ENCODE measurements at places on chromosomes 3 and 15.

DNA sequence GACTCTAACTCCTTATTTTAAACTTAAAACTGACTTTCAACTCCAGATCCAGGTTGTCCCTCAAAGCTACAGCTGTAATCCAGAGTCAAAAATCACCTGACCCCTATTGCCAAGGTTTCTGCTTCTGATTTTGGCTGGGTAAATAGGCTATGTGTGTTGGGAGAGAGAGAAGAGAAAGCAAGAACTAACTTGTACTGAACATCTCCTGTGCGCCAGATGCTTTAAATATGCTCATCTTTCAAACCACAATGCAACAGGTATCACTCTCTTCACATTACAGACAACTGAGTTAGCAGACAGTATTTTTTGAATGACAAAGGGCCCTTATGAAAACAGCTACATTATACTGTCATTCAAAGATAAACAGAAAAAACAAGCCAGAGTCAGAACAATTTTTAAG, 7.0 kb downstream of the WWTR1 start:
- DNase-seq, result no peak

GRCh38 chr3:123997543-123997942, 5.6 kb upstream of the ROPN1 start:
- DNase-seq, result no peak

DNA sequence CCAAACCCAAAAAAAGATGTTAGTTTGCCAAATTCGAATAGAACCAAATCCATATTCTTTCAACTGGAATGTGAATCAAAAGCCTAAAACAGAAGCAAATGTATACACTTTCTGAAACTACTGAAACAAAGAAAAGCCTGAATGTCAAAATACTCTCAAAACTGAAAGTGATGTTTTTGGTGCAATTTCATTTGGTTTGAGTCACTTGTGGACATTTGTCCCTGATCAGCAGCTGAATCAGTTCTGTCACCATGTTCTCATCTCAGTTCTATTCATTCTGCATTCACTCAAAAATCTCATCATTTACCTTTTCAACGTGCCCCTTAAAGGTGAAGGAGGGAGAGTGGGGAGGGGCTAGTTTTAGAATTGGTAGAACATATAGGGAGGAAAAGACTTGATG, 266.8 kb downstream of the ABHD5 start:
- no peak for DNase-seq

- no peak for DNase-seq
Observed at GRCh38 chr3:123410149-123410515, 38.8 kb downstream of the ADCY5 start.

GRCh38 chr3:185470323-185470722, 28.5 kb downstream of the TMEM41A start:
- DNase-seq, result no peak

GRCh38 chr3:52172262-52172757, 18.1 kb upstream of the POC1A start:
- no peak for DNase-seq

GRCh38 chr15:91408476-91409076, 308.5 kb downstream of the SV2B start:
- no peak for DNase-seq

DNA sequence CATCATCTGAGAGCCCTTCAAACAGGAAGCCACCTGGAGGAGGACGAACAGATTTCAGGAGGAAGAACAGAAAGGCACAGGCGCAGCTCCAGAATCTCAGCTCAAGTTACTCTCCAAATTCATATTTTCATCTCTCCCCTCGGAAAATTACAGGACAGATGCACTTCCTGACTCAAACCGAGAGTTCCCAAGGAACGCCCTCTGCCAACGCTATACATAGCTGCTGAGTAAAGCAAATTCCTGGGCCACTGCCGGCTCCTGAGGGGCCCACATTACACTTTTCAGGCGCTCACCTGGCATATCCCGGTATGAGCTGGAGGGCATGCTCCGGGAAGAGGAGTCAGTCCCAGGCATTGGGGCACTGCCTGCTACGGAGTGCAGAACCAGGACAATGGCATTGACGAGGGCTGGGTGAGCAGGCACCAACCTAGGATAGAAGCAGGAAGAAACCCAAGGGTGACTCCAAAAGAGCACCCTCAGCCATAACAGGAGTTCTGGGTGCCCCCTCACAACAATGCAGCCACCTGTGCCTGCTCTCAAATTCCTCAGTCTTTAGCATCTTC, 11.2 kb downstream of the UBL7 start:
- DNase-seq, result no peak

DNA sequence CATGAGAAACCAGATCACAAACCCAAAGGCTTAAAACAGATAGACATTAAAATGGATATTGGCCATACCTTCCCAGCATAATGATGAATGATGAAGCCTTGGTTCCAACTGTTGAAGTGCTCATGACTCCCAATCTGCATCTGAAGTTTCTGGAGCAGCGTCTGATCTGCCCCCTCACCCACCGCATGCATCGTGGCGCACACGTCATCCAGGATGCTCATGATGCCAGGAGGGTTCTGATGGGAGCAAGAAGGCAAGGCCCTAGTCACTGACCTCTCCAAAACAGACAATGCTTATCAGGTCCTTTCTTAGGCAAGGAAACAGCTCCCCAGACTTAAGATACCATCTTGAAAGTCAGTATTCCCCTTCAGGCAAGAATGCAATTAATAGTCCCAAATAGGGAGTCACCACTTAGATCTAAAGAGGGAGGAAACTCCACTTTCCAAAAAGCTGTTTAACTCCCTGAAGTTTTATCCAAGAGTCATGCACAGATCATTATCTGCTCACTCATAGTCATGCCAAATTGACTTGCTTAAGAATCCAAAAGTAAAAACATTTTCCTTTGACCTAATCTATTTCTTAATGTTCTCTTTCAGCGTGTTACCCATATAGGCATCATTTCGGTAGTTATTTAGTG, 2.1 kb downstream of the LDHAL6B start:
- no peak for DNase-seq

DNA sequence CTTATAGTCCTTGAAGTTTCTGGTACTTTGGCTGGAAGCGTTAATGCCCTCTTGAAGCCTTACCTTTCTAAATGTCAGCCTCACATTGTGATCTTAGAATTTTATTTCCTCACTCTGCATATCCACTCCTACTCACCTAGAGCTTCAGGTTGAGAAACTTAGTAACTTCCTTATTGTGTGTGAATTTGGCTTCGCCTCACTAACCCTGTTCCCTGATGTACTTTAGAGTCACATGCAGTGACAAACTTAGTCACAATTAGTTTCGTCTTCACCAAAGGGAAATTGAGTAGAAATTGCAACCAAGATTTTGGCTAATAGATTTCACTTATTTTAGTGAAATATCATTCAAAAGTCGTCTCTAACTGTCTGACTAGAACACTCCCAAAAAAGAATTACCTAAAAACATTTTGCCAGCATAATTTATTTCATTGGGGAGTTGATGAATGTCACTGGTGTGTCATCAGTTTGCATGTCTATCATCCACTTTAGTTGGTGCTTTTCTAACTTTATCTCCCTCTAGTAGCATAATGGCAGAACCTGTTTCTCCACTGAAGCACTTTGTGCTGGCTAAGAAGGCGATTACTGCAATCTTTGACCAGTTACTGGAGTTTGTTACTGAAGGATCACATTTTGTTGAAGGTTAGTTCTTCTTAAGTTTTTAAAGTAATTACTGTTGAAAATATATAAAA, 960 bp downstream of the MFN1 start:
- DNase-seq, result peak; percentile 69

DNA sequence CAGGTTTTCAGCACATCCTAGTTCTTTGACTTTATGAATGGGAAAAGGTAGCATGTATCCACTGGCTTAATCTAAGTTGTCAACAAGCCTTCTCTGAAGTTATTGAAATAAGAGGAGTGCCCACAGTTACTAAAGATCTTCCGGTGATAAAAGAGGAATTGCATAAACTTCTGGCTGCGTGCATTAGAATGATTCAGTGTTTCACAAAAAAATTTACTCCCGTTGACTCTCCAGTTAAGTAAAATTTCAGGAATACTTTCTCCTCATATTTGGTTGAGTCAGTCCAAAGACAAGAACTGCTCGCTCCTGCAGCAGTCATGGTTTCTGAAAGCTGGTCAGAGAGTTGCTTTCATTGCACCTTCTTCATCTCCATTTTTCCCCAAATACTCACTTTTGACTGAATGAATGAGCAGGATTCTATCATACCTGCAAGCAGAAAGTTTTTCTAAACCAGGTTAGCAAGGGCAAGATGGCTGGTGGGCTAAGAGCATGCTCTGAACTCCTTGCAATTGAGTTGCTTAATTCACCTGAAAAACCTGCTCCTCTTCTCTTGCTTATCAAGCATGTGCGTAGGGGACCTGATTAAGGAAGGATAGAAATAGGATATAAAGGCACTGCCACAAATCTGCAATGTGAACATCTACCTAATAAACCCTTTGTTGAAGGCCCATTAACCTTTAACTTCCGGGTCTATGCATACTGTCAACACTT, 64.2 kb upstream of the TIMP4 start:
- peak; percentile 59 for DNase-seq

DNA sequence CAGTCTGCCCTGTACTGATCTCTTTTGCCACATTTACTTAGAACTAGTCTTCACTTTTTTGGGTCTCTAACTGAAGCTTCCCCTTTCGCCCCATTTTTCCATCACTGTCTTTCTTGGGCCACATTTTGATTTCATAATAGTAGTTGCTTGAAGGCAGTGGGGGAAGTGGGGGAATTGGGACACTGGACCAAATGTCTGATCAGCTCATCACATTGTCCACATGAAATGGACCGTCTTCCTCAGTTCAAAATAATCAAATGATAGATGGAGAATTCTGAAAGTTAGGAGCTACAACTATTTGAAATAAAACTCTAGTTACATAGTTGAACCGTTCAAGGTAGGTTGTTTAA, 747 bp downstream of the PDCD6IP start:
- peak; percentile 70 for DNase-seq

- no peak for DNase-seq
Observed at GRCh38 chr3:18888370-18888769, 259.9 kb upstream of the KCNH8 start.

- DNase-seq, result peak; percentile 65
Observed at GRCh38 chr15:64284042-64284441, 71.9 kb downstream of the CSNK1G1 start.

DNA sequence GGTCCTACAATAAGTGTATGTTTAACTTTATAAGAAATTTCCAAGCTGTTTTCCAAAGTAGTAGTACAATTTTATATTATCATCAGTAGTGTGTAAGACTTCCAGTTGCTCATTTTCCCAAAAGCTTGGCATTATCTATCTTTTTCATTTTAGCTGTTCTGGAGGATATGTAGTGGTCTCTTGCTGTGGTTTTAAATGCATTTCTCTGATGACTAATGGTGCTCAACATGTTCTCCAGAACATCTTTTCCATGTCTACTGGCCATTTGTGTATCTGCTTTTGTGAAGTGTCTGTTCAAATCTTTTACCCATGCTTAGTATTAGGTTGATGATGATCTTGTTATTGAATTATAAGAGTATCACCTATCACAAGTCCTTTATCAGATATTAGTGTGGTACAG, 13.3 kb downstream of the BCL2A1 start:
- no peak for DNase-seq

DNA sequence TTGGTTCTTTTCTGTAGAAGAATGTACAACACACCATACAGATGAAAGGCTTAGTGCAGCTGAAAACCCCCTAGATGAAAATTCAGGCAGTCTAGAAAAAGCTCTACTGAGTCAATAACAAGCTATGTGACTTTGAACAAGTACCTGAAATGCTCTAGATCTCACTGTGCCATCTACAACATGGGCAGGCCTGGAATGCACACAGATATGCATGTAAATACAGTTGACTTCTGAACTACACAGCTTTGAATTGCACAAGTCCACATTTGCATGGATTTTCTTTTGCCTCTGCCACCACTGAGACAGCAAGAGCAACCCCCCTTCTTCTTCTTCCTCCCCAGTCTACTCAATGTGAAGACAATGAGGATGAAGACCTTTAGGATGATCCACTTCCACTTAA, 98.4 kb downstream of the CNTN3 start:
- no peak for DNase-seq

DNA sequence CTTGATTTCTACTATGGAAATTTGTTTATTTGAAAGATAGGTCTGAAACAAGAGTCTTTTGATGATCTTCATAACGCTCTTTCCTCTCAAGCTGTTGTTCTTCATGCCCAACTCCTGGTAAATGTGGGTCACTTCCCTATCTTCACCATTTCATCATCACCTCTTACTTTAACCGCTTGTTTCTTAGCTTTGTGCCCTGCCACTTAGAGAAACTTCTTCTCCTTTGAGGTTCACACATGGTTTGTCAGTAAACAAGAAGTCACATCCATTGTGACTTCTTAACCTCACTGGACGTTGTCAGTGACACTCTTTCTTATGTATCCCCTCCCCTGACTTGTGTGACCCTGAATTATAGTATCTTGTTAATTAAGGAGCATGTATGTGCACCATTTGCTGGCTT, 16.9 kb upstream of the P2RY13 start:
- peak; percentile 79 for DNase-seq

- no peak for DNase-seq
Observed at GRCh38 chr3:57048728-57049127, 11.7 kb upstream of the SPATA12 start.

DNA sequence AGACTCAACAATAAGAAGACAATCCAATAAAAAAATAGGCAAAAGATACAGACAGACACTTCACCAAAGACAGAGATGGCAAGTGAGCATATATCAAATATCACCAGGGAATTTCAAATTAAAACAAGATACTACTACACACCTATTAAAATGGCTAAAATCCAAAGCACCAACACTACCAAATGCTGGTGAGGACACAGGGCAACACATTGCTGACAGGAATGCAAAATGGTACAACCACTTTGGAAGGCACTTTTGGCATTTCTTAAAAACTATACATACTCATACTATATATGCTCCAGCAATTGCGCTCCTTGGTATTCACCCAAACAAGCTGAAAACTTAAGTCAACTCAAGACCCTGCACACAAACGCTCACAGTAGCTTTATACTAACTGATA, 12.9 kb downstream of the DLG1 start:
- no peak for DNase-seq

GRCh38 chr3:100506355-100506754, 13.9 kb downstream of the TMEM45A start:
- DNase-seq, result no peak

DNA sequence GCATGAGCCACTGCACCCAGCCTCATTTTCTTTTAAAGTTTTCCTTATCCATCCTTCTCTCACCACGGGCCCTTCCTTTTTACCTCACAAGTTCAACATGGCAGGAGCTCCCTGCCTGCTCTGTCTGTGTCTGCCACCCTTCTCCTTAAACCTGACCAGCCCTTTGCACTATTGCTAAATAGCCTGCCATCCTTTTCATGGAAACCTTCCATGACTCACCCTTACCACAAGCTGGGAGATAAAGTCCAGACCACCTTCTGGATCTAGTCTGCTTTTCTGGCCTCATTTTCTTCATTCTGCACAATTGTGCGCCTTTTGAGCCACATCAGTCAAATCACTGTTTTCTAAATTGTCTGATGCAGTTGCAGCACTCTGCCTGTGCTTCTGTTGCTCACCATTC, 8.9 kb downstream of the PARP14 start:
- DNase-seq, result no peak

GRCh38 chr3:186997061-186997460, 66.7 kb downstream of the ST6GAL1 start:
- peak; percentile 36 for DNase-seq

All from CD14-positive monocyte (primary cell).